ENCODE measurements at places on chromosomes 3 and 15.

GRCh38 chr3:109702252-109702651, 364.9 kb upstream of the DPPA4 start:
- no peak for DNase-seq

- DNase-seq, result no peak
Observed at GRCh38 chr15:89150762-89151664, 62.8 kb downstream of the ABHD2 start.

- DNase-seq, result no peak
Observed at GRCh38 chr3:13349823-13350222, 70.3 kb downstream of the NUP210 start.

DNA sequence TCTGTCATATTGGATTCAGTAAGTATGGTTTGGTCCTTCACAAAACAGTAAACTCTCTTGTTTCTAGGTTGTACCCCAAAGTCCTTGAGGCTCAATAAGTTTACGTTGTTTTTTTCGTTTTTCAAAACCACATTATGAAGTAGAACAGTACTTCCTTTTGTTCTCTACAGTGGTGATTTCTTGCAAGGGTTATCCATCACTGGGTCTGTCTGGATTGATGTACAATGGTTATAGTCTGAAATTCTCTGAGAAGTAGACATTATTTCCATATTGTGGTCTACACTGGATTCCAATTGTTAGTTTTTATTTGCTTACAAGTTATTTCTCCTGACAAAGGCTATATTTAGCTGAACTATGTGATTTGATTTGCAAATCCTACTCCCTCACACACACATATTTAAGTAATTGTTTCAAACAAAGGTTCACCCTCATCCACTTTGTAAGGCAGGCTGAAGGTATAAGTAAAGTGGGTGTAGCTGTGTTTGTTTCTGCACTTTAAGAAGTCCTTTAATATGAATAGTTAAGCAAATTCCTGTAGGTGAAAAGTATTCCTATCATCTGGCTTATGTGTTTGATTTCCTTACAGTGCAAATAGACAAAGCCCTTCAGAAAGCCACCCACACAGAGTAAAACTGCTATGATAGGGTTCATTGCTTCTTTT, 64.2 kb upstream of the MME start:
- DNase-seq, result no peak

DNA sequence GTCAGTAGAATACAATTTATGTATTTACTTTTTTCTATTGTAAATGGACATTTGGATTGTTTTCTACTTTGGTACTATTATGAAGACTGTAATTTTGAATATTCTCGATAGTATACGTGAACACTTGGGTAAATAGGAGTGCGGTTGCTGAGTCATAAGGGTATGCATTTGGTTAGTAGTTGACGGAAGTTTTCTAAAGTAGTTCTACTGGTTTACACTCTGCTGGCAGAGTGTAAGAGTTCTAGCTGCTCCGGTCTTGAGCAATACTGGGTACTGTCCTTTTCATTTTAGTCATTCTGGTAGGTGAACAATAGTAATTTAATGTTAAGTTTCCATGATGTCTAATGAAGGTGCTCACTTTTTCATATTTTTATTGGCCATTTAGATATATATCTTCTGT, 70.0 kb downstream of the MEF2A start:
- no peak for DNase-seq

GRCh38 chr3:25297667-25298585, 130.1 kb upstream of the RARB start:
- no peak for DNase-seq

GRCh38 chr3:36258421-36258820, 121.9 kb upstream of the STAC start:
- no peak for DNase-seq

DNA sequence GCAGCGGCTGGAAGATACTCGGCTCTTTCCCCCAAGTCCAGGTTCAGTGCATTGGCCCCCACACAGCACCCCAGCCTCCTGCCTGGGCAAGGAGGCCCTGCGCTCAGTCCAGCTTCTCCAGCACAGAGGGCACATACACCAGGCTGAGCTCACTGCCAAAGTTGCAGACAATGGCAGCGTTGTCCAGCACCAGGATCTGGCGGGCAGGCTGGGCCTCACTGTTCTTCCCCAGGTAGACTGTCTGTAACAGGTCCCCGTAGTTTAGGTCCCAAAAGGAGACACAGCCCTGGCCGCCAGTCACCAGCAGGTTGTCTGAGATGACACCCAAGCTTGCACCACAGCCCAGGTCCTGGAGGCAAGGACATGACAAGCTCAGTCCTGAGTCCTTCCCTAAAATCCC, 32.9 kb downstream of the PTPN23 start:
- DNase-seq, result no peak

All from CD4-positive, alpha-beta T cell treated with Interleukin-6 at 100 ng/mL for 8 hours (primary cell).